ENCODE measurements at places on chromosomes 6 and 20.

GRCh38 chr20:41428285-41428684 lies 61.7 kb upstream of the EMILIN3 start:
- DNase-seq, result no peak

DNA sequence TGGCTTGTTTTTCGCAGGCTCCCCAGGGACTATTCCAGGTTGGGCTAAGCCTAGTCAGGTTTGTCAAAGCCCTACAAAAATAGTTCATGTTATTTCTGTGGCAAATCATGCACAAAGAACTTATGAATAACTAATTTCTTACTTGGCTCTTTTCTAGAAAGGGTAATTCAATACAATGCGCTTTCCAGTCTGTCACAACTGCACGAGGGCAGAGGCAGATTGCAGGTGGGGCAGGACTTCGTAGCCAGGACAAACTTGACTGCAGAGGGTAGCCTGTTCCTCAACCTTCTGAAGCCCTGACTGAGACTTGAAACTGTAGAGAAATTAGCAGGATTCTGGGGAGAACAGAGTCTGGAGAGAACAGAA lies 253.5 kb downstream of the QKI start:
- DNase-seq, result no peak

DNA sequence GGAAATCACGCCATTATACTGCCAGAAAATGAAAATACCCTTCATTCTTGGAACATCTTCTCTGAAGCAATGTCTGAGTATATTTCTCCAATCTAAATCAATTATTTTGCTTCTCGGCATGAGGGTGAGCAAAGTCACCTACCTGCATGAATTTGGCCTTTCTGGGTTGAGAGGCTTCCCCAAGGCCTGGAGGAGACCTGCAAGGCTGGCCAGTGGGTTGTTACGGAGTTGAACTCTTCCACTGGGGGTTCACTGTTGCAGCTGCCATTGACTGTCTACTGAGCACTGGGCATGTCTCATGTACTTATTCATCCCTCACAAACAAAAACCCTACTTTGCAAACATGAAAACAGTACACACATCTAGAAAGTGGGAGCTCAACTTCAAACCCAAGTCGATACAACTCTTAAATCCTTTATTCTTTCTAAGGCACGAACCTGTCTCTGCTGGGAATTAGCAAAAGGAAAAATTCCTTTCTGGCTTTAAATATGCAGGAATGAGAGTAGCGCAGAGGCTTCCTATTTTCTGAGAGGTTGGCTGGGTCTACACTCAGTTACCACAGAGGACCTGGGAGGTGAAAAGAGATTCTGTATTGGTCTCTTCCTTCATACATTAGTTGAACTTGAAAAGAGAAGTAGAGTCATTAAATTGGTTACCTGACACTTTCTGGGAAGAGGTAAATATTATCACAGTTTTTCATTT lies 87.6 kb upstream of the SGK1 start:
- DNase-seq, result no peak

DNA sequence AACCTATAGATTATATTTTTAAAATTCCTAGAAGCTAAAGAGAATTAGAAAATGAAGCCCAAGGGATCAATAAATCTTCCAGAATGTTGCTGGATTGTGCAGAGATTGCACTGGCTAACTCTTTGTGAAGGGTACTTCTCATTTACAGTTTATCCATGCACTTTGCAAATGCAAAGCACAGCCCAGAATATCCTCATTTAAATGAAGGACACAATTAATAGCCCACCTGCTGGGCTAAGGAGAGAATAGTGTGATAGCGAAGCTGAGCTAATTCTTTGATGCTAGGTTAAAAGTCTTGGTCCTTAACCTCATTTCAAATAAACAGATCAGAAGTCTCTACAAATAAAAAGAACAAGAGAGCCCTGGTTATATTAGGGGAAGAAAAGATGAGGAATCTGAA lies 72.5 kb downstream of the SMPDL3A start:
- DNase-seq, result no peak

DNA sequence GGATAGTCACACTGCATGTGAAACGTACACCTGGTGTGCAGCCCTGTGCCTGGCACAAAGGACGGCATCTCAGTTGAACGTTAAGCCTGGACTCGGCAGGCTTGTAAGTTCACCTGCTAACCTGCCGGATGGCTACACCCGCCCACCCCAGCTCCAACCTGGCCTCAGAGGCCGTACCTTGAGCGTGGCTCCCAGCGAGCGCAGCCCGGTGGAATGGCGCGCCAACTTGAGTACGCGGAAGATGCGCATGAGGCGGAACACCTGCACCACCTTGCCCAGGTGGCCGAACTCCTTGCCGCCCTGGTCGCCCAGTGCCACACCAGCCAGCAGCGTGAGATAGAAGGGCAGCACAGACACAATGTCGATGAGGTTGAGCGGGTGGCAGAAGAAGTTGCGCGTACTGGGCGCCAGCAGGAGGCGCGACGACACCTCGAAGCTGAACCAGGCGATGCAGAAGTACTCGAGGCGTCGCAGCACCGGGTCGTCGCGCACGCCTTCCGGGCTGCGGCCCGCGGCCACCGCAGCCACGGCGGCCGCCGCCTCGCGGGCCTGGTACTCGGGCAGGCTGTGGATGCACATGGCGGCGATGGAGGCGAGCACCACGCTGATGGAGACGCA lies 3.3 kb downstream of the KCNS1 start:
- DNase-seq, result no peak

- no peak for DNase-seq
Observed at GRCh38 chr20:46031701-46032254, 2.8 kb downstream of the SLC12A5 start.

GRCh38 chr6:147154454-147154853 lies 49.8 kb upstream of the STXBP5 start:
- DNase-seq, result no peak

- DNase-seq, result no peak
Observed at GRCh38 chr20:9969626-9970025, 65.2 kb upstream of the ANKEF1 start.

DNA sequence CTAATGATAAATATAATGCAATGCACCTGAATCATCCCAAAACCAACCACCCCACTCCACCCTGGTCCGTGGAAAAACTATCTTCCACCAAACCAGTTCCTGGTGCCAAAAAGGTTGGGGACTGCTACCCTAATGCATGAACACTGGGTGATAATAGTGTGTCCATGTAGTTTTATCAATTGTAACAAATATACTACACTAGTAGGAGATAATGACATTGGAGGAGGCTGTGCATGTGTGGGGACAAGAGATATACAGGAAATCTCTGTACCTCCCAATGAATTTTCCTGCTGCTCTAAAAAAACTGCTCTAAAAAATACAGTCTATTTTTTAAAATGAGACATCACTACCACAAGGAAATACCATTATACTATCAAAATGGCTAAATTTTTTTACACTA lies 20.5 kb downstream of the CEP85L start:
- no peak for DNase-seq

DNA sequence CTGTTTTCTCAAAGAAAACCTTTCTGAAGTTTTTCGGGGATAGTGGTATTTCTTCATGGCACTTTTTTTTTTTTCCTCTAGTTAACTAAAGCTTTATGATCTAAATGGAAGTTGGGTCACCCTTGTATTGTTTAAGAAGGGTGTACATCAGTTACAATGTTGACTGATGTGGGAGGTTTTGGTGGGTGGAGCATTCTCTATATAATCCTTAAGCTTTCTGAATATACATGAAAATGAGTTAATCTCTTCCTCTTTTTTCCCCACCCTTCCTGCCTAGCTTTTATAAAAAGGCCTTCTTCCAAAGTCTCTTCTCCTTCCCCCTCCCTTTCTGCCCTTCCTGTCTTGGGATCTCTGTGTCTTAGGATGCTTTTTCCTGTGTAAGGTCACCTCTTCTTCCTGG lies 47.2 kb downstream of the DHX35 start:
- DNase-seq, result no peak

GRCh38 chr6:37174515-37175331 lies 4.8 kb downstream of the PIM1 start:
- no peak for DNase-seq

GRCh38 chr20:52497731-52498130 lies 306.2 kb upstream of the ZFP64 start:
- DNase-seq, result no peak

GRCh38 chr6:165663736-165664558 lies 906 bp upstream of the PDE10A start:
- no peak for DNase-seq

DNA sequence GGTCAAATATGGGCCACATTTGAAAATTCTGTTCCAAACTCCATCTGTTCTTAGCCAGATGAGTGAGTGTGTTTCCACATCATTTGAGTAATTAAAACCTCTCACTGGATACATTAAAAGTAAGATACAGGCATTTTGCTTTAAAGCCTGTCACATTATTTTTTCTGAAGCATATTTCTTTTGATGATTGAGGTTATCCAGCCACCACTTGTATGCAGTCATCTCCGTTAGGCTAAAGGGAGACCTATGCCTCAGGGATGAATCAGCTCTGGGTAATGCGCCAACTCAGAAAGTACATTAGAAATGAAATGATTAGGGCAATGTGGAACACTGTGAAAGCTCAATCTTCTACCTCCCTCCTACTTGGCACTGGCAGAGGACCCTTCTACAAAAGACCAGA lies 90.7 kb downstream of the SNAP25 start:
- DNase-seq, result peak; percentile 60

DNA sequence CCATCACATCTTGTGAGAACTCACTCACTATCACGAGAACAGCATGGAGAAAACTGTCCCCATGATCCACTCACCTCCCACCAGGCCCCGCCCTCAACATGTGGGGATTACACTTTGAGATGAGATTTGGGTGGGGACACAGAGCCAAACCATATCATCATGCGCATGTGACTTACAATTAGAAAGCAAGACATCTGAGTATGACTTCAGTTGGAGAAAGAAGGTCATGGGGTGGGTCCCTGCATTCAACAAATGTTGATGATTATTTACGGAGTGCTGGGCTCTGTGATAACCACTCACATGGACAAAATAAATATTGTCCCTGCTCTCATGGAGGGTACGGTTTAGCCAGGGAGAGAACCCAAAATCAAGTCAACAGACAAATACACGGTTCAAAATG lies 37.9 kb downstream of the VSTM2L start:
- DNase-seq, result no peak

GRCh38 chr6:167208819-167209576 lies 51.2 kb upstream of the GPR31 start:
- no peak for DNase-seq

GRCh38 chr20:49326026-49326425 lies 48.2 kb upstream of the ZNFX1 start:
- no peak for DNase-seq

- DNase-seq, result no peak
Observed at GRCh38 chr6:160431226-160431625, 83.0 kb downstream of the SLC22A3 start.

- DNase-seq, result no peak
Observed at GRCh38 chr6:104572901-104573300, 286.8 kb downstream of the HACE1 start.

DNA sequence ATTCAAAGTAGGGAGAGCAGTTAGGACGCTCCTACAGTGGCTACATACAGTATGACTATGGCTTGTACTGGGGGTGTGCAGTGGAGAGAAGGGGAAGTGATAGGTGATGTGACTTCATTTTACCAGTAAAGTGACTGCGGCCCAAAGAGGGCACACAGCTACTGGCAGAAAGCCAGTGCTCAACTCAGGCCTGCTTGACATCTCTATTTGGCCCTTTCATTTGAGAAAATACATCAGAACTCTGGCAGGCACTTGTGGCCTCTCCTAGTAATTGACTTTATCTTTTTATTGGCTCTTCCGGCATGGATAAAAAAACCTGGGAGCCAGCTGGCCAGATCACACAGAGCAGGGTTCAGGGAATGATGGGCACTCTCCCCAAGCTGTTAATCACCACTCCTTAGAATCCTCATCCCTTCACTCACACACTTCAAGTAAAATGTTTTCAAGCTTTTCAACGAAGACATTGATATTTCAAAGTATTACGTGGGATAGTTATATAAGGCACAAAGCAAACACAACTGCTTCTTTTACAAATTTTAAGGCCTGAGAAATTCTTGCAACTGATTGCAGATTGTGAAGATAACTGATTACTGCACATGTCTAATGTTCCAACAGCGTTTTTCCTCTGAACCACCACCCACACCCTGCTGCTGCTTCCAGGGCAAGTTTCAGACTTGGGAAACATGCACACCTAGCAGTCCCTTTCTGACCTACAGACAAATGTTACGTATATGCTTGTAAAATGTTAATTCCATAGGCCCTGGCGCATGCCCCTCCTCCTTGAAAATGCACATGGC lies 73.5 kb downstream of the TNFRSF21 start:
- DNase-seq, result no peak

DNA sequence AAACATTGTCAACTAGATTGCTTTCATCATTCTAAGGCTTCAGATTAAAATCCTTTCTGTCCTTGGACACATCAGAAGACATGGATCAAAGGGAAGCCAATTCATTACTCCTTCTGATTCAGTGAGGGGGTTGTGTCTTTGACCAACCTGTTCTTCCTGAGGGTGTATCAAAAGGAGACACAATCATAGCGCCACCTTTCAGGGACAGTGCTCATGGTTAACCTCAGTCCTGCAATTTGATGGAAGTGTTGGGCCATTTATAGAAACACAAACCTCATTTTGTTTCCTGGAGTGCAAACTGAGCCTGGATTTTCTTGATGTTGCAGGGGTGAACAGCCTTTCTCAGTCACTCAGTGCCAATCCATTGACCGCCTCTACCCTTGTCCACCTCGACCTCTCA lies 163.9 kb upstream of the SCGN start:
- no peak for DNase-seq

GRCh38 chr6:24009319-24009718 lies 116.7 kb upstream of the NRSN1 start:
- DNase-seq, result no peak

- DNase-seq, result no peak
Observed at GRCh38 chr6:158172001-158172400, 3.9 kb downstream of the GTF2H5 start.

- DNase-seq, result no peak
Observed at GRCh38 chr20:36060676-36061075, 92.3 kb downstream of the CNBD2 start.

Measured in amniotic stem cell (primary cell).